ENCODE measurements at places on chromosomes 2 and 18. TPM values are rescaled to one million over a fixed set of nuclear protein-coding genes. Genes with fewer than 3 reads are reported as not detected.

Gene CFAP65
- total RNA-seq = not detected

Gene TUBA4B
- not detected for total RNA-seq

Gene KIF1A
- not detected for total RNA-seq

Gene LOXHD1
- not detected for total RNA-seq

Gene PID1
- total RNA-seq = 21.1 TPM

Gene CYP26B1
- under 0.01 TPM for total RNA-seq

Gene SPTBN1
- total RNA-seq = 365 TPM

Gene SLC9A4
- total RNA-seq = not detected

Gene REG3G
- not detected for total RNA-seq

Gene SCN3A
- total RNA-seq = 1.3 TPM

Gene DPYSL5
- total RNA-seq = not detected

Gene MALL
- 39.9 TPM for total RNA-seq

Gene ALKAL2
- total RNA-seq = not detected

Gene SLC4A5
- under 0.01 TPM for total RNA-seq

Gene EPG5
- total RNA-seq = 79.1 TPM

Gene EVA1A
- 32.1 TPM for total RNA-seq
